AG09319 (cell line): ENCODE measurements at places on chromosomes 5 and 9.

- no peak for DNase-seq
Measured at GRCh38 chr5:98791001-98791519, 17.6 kb downstream of the RGMB start.

GRCh38 chr5:116256717-116257116 is 171.9 kb downstream of the COMMD10 start:
- no peak for DNase-seq

- no peak for DNase-seq
Measured at GRCh38 chr9:77649109-77649812, 1.1 kb upstream of the GNA14 start.

GRCh38 chr5:61915646-61916045 is 390.4 kb upstream of the KIF2A start:
- no peak for DNase-seq

DNA sequence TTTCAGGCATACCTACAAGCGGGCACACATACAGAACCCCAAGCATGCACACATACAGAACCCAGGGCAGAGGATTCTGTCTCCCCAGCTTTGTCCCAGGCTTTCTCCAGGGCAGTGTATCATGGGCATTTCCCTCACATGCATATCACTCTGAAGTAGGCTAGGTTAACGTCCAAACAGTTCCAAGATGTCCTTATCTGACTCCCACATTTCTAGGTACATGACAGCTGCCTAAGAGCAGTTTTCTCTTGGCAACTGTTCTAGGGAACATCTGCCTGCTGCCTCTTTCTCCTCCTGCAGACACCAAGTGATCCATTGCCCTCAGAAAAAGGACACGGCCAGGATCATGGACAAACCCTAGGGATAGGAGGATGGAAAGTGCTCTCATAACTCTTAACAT is 84.9 kb upstream of the NR3C1 start:
- no peak for DNase-seq

DNA sequence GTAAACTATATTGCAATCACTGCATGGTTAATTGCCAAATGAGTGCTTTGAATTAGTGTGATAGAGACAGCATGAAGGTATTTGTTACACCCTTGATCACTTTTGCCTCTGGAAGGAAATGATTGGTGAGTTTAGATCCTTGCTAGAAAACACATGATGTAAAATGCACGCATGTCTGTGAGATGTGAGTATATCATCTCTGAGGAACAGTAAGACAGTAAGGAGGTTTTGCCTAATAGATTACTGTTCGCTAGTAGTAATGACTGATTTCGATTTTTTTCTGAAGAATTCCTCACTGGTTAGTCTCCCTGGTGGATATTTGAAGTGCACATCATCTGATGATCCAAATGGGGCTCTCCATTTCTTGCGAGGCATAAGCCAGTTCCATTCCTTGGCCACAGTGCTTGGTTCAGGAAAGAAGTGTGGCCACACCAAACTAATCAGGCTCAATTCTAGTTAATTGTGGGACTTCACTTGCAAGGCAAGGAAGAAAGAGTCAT is 156.4 kb upstream of the ADRA1B start:
- no peak for DNase-seq

GRCh38 chr5:55540525-55540924 is 5.8 kb upstream of the PLPP1 start:
- DNase-seq = no peak

- DNase-seq = no peak
Measured at GRCh38 chr9:106284296-106284695, 578.7 kb upstream of the ZNF462 start.
